Adrenal gland (tissue), 19 donors: ENCODE measurements at places on chromosomes 13 and 19. TPM values are rescaled to one million over a fixed set of nuclear protein-coding genes. Genes with fewer than 3 reads are reported as not detected.

DNA sequence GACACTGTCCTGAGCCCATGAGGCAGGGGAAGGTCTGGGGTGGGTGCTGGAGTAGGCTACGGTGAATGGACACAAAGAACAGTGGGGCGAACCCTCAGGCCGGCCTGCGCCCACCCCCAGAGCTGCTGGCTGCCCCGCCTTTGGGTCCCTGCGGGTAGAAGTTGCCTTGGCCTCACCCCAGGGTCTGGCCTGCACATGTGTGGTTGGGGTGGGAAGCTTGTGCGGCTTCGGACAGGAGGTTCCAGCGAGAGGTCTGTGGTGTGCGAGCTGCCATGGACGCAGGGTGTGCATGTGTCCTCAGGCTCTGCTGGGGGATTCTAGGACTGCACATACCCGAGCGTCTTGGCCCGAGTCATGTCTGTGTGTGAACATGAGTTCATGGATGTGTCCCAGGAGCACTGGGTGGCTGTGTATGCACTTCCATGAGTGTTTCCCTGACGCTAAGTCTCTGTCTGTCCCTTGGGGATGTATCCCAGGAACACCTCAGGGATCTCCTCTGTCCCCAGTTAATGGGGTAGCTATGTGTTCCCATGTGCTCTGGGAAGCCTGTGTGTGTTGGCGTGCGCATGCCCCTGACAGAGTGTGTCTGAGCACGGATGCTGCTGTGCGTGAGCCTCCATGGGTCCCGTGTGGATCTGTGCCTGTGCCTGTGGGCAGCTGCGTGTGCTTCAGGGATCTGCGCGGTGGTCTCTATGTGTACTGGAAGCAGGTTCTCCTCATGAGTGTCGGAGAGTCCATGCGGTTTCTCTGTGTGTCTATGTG is 20.8 kb upstream of the POU2F2 start:
- peaks cover 3% of the 10 kb centered on the region for H3K27me3 ChIP-seq
- H3K4me1 ChIP-seq: no peaks in the 10 kb centered on the region
- no peaks in the 10 kb centered on the region for H3K36me3 ChIP-seq
- DNase-seq: no peak
- H3K4me3 ChIP-seq: no peak overlapping the region
- H3K27ac ChIP-seq: no peak overlapping the region

DNA sequence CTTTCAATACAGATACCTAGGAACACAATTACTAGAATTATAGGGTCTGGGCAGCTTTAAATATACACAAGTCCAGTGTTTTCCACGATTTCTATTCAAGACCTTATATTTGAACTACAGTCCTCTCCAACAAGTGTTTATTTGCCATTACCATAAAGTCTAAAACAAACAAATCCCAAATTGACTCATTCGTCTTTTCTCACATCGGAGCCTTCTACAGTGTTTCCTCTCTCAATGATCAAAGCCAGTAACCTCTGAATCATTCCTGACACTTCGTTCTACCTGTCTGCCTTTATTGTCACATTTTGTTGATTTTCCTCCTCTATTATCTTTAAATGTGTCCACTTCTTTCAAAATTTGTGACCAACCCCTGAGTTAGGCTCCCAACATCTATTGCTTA is 1356.5 kb upstream of the SLC10A2 start:
- H3K4me1 ChIP-seq: no peaks in the 10 kb centered on the region
- no peak for DNase-seq
- no peaks in the 10 kb centered on the region for H3K27me3 ChIP-seq
- no peak overlapping the region for H3K27ac ChIP-seq
- no peaks in the 10 kb centered on the region for H3K36me3 ChIP-seq

- H3K4me3 ChIP-seq: no peak overlapping the region
- H3K27ac ChIP-seq: no peak overlapping the region
- no peak for DNase-seq
- no peaks in the 10 kb centered on the region for H3K4me1 ChIP-seq
- no peaks in the 10 kb centered on the region for H3K36me3 ChIP-seq
These were observed 12.3 kb upstream of the BSG start for GRCh38 chr19:560121-560520.

- no peak overlapping the region for H3K27ac ChIP-seq
- H3K36me3 ChIP-seq: no peaks in the 10 kb centered on the region
- no peaks in the 10 kb centered on the region for H3K4me1 ChIP-seq
- no peaks in the 10 kb centered on the region for H3K27me3 ChIP-seq
- DNase-seq: no peak
These were observed 279.5 kb upstream of the PCDH20 start for GRCh38 chr13:61695147-61695546.

GRCh38 chr13:44735806-44736205 is 159.7 kb upstream of the TSC22D1 start:
- H3K4me1 ChIP-seq: no peaks in the 10 kb centered on the region
- H3K27ac ChIP-seq: no peak overlapping the region
- no peak for DNase-seq
- H3K36me3 ChIP-seq: no peaks in the 10 kb centered on the region

- peaks cover 13% of the 10 kb centered on the region for H3K4me1 ChIP-seq
- no peaks in the 10 kb centered on the region for H3K36me3 ChIP-seq
- no peak for DNase-seq
- no peak overlapping the region for H3K4me3 ChIP-seq
These were observed 37.0 kb downstream of the SKA3 start for GRCh38 chr13:21139374-21139773.

Gene RFXAP
- 3.3 TPM for total RNA-seq

Gene ATCAY
- total RNA-seq: not detected
